ENCODE measurements at places on chromosomes 4 and X.

- DNase-seq: no peak
Observed at GRCh38 chrX:85215946-85216345, 27.6 kb downstream of the SATL1 start.

DNA sequence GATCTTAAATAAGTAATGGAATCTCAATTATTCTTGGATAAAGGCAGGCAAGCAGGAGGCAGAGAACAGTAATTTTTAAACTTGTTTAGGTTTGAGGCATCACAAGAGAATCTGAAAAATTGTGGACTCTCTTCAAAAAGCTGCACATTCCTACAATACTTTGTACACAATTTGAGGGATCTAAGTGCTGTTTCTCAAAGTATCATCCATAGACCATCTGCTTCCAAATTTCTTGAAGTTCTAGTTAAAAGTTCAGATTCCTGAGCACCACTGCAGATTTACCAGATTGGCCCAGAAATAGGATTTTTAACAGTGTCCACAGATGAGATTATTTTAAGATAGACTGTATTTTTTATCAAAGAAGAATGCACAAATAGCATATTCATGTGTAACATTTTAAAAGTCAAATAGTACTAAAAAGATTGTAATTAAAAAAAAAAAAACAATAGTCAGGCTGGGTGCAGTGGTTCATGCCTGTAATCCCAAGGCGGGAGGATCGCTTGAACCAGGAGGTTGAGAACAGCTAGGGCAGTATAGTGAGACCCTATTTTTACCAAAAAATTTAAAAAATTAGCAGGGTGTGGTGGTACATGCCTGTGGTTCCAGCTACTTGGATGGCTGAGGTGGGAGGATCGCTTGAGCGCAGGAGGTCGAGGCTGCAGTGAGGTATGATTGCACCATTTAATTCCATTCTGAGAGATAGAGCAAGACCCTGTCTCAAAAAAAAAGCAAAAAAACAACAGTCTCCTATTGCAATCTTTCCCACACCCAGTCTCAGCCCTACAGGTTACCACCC is 14.2 kb upstream of the FNIP2 start:
- no peak for DNase-seq

- DNase-seq: no peak
Observed at GRCh38 chr4:53040459-53040815, 178.3 kb downstream of the RASL11B start.

DNA sequence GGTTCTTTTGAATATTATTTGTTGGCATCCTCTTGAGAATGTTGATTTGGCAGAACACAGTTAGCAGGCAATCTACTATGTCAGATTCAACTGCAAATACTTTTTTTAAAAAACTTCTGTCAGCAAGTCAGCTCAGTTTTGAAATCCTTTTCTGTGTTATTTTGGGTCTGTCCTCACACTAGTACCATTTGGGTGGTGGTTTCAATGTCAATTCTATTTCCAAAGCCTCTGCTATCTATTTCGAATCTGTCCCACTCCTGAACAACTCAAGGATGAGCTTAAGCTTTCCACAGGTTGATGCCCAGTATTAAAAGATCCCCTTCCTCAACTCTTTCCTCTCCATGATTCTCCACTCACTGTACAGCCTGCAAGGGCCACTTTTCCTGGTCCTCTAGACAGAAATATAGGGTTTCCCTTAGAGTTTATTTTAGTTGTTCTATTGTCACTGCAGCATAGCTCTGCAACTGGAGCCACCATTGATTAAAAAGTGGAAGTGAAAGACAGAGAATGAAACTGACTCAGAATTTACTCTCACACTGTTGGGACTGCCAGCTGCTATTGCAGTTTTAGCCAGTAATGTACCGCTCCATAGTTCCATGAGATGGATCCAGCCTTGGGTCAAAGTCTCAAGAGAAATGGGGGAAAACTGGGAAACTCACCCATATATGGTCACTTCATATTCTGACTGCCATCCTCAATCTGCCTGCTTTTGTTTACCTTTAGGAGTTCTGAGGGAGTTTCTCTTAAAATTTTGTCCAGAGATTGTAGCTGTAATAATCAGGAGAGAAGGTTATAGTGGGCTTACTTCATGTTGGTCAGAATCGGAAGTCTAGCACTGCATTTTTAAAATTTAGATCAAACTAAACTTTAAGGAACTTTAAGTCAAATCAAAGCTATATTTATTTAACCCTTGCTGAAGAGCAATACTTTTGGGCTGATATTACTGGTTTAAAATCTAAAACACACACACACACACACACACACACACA is 14.6 kb downstream of the HDX start:
- no peak for DNase-seq

DNA sequence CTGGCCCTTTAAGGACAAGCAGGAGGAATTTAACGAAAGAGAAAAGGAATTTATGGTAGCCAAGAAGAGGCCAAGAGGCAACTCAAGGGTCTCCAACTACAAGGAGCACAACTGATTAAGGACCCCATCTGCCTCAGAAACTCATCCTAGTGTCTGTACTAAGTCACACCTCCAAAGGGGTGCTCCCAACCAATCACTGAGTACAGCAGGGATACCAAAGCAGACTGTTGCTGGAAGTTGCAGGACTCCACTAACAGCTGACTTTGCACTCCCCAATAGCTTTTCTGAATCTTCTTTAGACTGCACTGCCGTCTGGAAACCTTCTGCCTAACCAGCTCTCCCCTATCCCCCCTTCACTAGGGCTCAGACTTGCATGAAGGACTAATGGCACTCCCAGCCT is 50.6 kb downstream of the ATP11C start:
- DNase-seq: no peak

GRCh38 chr4:56953680-56954520 is 23.5 kb downstream of the NOA1 start:
- DNase-seq: no peak

- no peak for DNase-seq
Observed at GRCh38 chr4:109746728-109747127, 16.9 kb upstream of the PLA2G12A start.
